ENCODE measurements at places on chromosomes 12 and 14.

GRCh38 chr12:91139286-91139685 is 28.0 kb upstream of the LUM start:
- no peak for DNase-seq

DNA sequence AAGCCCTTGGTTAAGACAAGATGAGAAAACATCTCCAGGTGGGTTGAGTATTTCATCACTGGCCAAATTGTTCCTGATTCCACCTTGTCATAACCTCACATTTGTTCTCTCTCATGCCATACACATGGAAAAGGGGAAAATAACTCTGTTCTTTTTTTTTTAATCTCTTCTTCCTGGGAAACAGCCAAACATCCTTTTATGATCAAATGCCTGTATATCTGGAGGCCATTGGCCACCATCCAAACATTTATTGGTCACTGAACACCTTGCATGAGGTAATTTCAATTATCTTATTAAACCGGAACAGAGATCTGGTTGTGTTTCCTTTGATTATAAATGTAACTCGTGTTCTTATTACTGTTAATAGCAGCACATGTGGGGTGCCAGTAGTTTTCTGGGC is 469.6 kb downstream of the NPAS3 start:
- DNase-seq = no peak

DNA sequence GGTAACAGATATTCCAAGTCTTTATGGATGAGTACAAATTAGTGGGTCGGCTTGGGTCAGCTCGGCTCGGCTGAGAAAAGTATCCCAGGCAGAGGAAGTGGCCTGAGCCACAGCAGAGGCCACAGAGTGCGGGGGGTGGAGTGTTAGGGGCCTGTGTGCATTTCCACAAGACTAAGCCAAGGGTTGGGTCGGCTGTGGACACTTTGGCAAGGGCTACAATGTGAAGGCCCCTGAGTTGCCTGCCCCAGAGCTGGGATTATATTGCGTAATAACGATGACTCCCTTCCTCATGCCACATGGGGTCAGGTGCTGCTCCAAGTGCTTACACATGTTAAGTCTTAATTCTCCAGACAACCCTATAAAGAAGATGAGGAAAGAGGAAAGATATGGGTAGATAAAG is 11.4 kb downstream of the EVL start:
- no peak for DNase-seq

DNA sequence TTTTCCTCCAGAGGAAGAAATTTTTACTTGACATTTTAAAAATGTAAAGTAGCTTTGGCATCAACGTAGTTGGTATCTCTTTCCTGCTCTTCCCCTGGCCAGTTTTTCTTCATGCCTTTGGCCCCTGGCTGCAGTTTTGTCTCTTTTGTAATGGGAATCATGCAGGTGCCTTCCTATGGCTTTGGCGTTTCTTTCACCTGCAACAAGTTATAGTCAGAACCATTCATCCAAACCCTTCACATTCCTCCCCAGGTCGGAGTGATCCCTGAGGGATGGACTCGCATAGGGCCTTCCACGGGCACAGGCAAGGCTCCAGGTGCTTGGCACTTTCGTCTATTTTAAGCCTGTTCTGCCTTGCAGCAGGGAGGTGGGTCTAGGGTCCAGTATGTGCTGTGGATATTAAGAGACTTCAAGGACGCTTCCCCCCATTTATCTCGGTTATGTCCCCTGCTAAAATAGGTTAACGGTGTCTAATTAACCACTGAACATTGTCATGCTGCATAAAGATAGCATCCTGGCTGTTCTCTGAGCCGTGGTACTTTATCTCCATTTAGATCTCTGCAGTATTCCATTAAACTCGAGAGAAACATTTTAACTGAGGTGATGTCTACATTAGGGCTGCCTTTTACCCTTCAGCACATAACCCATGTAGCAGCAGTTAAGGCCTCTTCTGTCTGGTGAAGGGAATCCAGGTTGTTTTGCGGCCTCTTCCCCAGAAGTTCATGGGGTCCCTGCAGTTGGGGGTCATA is 66.3 kb downstream of the IFT43 start:
- DNase-seq = no peak

- DNase-seq = no peak
These were observed 132.8 kb downstream of the BCL11B start for GRCh38 chr14:99138999-99139865.

GRCh38 chr12:27898022-27898421 is 74.5 kb downstream of the PTHLH start:
- no peak for DNase-seq

GRCh38 chr14:23573384-23574015 is 5.1 kb downstream of the JPH4 start:
- DNase-seq = no peak

- no peak for DNase-seq
These were observed 26.5 kb downstream of the BMP4 start for GRCh38 chr14:53929871-53930715.

DNA sequence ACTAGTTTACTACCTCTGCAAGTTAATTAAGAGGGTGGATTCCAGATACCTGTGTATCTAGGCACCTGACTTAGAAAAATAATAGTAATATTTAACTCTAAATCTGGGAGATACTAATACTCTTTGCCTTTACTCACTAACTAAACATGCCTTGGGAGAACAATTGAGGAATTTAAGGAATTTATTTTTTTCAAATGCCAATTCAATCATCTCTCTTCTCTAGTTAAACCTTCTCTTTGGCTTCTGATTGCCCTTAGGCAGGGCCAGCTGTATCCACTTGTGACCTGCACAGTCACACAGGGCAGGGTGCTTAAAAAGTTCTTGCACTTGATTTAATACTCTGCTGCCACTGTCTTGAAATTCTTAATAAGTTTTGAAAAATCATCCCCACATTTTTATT is 142.4 kb downstream of the PLCZ1 start:
- no peak for DNase-seq

All from naive B cell (primary cell).